ENCODE measurements at places on chromosomes 13 and 19.

- DNase-seq = no peak
Measured at GRCh38 chr13:80132741-80133601, 208.0 kb downstream of the SPRY2 start.

GRCh38 chr13:27928353-27928804, 8.6 kb downstream of the PDX1 start:
- no peak for DNase-seq

GRCh38 chr13:26459276-26460131, 98.0 kb upstream of the WASF3 start:
- DNase-seq = no peak

GRCh38 chr19:38638461-38638860, 9.0 kb upstream of the ACTN4 start:
- DNase-seq = no peak

DNA sequence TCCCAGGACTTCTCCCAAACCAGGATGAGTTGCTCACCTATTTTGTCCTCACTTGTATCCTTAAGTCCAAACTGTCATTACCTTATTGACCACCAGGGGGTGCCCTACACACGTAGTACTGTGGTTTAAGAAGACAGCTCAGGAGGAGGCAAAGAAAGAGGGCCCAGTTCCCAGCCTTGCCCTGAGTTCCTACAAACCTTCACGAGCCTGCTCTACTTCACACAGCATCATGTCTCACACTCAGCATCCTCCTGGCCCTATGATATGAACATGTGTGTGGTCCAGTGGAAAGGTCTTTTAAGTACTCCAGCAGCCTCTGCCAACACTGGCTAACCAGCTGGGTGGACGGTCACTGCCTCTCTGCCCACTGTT, 8.1 kb upstream of the ZNF784 start:
- DNase-seq = peak; percentile 93

- no peak for DNase-seq
Measured at GRCh38 chr13:77514336-77514726, 21.2 kb upstream of the SCEL start.

DNA sequence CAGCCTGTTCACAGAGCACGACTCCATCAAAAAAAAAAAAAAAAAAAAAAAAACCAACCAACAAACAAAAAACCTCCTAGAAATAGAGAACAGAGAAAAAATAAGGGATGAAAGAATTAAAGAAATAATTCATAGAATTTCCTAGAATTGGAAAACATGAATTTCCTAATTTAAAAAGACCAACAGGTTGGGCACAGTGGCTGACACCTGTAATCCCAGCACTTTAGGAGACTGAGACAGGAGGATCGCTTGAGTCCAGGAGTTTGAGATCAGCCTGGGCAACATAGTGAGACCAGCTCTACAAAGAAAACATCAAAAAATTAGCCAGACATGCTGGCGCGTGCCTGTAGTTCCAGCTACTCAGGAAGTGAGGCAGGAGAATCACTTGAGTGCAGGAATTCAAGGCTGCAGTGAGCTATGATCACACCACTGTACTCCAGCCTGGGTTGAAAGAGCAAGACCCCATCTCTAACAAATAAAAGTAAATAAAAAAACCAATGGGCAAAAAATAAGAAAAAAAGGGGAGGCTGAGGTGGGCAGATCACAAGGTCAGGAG, 6.5 kb downstream of the SPART start:
- DNase-seq = no peak

GRCh38 chr19:10168386-10168948, 26.3 kb downstream of the DNMT1 start:
- no peak for DNase-seq

DNA sequence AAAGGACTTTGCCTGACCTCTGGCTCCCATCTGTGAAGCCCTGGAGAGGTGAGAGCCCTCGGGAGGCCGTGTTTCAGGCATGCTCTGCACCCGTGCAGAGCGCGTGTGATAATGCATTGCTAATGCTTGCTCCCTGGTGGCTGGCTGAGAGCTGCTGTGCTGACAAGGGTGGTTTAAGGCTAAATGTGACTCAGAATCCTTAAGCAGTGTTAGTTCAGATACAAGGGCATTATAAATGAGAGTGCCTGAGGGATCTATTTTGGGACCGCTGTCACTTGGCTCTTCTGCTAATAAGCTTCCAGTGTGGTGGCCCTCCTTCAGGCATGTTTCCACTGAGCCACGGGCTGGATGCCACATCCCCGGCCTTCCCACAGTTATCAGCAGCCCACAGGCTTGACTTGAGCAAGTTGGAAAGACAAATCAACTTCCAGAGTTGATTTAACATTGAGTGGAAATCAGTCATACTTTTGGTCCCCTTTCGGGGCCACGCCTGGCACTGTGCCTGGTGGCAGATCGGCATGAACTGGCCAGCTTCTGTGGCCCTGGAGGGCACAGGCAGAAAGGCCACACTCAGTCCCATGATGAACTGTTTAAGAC, 17.0 kb downstream of the ALOX5AP start:
- no peak for DNase-seq

- no peak for DNase-seq
Measured at GRCh38 chr19:38701455-38702063, 42.7 kb downstream of the CAPN12 start.

GRCh38 chr13:36475468-36475867, 43.2 kb downstream of the CCNA1 start:
- no peak for DNase-seq

DNA sequence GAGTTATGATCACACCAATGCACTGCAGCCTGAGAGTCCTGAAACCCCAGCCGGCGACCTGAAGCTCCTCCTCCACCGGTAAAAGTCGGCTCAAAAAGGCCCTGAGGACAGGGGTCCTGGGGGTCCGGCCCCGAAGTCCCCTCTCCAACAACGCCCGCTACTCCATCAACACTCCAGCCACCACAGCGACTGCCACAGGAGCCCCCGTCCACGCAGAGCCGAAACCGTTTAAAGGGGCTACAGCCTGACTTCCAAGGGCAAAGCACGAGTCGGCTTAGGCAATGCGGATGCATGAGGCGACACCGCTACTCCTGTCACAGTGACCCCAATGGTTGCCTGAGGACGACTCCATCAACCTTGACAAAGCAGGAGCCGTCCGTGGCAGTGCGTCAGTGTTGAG, 22.9 kb upstream of the ZNF420 start:
- no peak for DNase-seq

DNA sequence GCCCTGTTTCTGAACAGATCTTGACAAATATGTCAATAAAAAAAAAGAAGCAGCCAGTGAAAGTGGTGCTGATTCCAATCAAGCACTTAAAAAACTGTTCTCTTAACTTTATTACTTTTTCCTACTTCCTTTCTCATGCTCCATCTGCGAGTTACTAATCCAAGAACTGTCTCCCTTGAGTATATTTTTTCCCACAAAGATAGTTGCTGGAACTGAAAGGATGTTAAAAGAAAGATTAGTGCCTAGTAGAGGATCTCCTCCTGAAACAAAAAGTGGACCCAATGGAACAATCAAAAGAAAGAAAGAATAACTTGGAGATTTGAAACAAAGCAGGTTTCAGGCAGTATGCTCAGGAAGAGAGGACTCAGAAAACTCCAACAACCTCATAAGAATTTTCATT, 1034.8 kb downstream of the PCDH17 start:
- DNase-seq = no peak

- peak; percentile 70 for DNase-seq
Measured at GRCh38 chr19:41641879-41642485, 15.1 kb upstream of the CEACAM4 start.

GRCh38 chr19:8608941-8609278, 1.6 kb downstream of the ADAMTS10 start:
- DNase-seq = no peak

- no peak for DNase-seq
Measured at GRCh38 chr19:5330307-5330720, 10.3 kb downstream of the PTPRS start.

DNA sequence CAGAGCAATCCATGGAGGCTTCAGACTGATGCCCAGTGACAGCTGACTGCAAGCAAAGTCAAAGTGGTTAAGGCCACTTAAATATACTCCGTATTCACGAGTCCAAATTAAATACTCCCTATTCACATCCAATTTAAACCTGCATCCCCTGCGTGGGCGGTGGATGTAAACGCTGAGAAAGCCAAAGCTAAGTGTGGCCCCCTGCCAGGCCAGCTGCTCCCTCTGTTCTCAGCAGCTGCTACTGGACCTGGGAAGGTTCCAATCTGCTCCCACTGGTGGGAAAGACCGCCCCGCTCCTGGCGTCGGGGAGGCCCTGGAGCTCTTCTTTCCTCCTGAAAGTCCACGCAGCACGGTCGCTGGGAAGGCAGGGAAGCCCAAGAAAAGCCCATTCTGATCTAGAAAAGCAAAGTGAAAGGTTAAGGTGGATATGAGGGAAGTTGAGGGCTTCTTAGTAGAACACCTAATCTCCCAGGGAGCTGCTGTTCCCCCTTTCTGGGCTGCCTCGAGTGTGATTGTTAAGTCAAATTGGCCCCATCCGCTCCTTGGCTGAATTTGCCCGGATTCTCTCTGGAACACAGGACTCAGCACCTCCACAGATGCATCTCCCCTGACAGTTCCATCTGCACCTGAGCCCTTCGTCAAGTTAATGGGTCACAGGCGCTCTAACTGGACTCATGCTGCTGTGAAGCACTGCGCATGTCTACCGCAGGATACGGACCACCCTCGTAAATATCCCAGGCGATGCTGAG, 205.5 kb downstream of the USP12 start:
- no peak for DNase-seq

- no peak for DNase-seq
Measured at GRCh38 chr13:27168086-27168485, 3.5 kb downstream of the USP12 start.

GRCh38 chr13:62093984-62094780, 678.5 kb upstream of the PCDH20 start:
- no peak for DNase-seq

GRCh38 chr13:50400035-50400726, 384.9 kb downstream of the KCNRG start:
- DNase-seq = no peak

DNA sequence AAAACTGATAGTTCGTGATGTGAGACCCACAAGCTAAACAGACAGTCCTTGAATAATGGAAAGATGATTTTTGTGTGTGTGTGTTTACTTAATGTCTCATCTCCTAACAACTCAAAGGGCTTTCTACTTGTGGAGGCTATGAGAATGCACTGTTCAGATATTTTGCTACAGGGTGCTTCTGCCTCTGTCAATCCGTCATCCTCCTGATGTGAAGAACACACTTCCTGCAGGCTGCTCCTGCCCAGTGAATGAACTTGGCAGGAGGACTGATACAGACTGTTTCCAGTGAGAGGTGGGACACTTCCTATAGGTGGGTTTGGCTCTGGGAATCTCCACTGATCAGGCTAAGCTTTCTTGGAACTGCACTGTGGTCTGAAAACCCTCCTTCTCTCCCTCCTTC, 168.4 kb upstream of the STARD13 start:
- no peak for DNase-seq

DNA sequence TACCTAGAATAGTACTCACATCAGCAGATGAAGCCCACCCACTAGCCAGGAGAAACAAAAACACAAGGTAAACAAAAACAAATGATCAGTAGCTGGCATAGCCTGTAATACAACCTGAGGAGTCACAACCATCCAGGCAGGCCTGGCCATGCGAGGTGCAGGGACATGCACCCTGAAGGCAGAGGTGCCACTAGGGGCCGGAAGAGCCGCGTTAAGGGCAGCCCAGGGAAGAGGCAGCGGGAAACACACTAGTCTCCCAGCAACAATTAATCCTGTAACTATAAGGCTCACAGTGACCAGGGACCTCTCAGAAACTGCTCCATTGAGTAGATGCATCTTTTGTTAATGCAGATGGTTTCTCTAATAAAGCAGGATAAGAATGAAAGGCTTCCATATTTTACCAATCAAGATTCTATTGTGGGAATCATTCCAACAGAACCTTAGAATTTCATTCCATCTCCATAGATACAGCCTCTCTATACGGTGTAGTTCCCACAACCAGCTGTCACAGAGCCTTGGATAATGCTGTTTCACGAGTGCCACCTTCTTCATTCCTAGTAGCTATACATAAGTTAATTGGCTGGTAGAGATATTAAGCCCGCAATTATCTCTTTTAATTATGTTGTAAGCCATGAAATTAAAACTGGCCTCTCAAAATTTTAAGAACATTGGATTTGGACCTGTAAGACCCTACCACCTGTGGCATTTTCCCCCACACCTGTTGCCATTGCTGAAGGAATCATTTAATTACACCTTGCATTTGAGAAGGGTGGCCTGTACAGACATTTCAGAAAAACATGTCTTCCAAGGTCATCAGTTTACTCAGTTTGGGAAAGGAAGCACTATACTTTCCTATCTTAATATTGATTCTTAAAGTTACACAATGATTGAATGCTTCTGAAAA, 28.7 kb downstream of the ANKRD10 start:
- no peak for DNase-seq

DNA sequence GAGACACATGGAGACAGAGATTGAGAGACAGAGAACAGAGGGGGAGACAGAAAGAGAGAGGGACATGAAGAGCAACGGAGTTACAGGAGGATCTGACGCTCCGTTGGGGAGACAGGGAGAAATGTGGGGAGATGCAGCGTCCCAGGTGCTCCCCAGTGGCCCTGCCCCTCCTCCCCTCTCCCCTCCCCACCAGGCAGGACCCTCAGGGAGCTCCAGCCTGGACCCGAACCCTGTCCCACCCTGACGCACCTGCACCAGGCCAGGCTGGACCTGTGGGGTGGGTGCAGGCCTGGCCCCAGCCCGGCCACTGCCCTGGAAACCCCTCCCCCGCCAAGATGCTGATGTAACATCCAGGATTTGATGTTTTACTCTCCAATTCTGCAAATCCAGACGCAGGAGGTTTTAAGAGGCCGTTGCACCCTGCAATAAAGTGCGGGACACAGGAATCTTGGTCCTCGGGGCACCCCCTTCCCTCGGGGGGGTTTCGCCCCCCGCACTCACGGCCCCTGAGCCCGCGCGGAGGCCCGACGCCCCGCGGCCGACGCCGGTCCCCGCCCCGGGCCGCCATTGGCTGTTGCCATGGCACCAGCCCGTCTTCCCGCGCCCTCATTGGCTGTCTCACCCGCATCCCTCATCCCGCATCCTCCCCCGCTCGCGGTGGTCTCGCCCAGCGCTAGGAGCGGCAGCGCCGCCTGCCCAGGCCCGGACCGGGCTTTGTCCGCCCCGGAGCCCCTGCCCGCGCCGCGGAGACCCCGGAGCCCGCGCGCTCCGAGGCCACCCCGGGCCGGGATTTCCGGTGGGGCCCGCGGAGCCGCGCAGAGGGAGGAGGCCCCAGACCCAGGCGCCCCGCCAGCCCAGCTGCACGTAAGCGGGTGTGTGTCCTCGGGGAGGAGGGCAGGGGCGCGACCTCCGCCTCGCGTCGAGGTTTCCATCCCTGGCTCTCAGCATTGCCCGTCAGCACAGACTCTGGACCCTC, at the start of gene APC2:
Gene APC2, plus strand, starts transcription at position 655 of the 976 bp plus-strand sequence. CDS start 2,881 bp downstream, outside the sequence.
- DNase-seq = peak; percentile 40

DNA sequence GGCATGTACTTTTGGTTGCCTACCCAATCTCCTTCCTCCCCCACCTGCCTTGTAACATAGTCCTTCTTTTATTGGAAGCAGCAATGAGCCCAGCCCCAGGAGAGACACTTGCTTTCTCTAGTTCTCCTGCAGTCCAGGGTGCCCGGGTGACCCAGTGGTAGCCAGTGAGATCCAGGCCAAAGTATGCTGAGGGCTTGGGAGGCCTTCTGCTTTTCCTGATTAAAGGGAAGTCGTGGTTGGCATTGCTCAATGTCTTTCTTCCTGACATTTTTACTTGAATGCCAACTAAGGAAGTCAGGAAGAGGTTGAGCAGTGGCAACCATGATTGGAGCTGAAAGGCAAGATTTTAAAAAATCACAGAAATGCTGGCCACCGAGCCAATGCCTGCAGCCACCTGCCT, 25.7 kb downstream of the CNMD start:
- DNase-seq = no peak

GRCh38 chr19:1747285-1748114, 5.8 kb upstream of the ONECUT3 start:
- DNase-seq = peak; percentile 15

- DNase-seq = no peak
Measured at GRCh38 chr13:95337597-95337996, 36.3 kb upstream of the ABCC4 start.

Data from CD4-positive, alpha-beta T cell treated with Interleukin-4 for 1 hour (primary cell).